ENCODE measurements at places on chromosomes 4 and X.

DNA sequence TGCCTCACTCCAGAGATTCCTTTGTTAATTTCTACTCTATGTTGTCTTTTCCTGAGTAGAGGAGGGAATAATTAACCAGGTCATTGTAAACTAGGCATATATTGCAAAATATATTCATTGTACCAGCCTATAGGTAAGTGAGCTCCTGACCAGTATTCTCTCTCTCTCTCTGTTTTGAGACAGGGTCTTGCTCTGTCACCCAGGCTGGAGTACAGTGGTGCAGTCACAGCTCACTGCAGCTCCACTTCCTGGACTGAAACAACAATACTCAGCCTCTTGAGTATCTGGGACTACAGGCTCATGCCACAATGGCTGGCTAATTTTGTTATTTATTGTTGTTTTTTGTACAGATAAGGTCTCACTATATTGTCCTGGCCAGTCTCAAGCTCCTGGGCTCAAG lies 198.3 kb downstream of the ARAP2 start:
- no peak for DNase-seq

GRCh38 chr4:187887906-187888305 lies 107.7 kb upstream of the ZFP42 start:
- DNase-seq = no peak

- DNase-seq = no peak
Observed at GRCh38 chr4:141914746-141915145, 278.4 kb downstream of the IL15 start.

DNA sequence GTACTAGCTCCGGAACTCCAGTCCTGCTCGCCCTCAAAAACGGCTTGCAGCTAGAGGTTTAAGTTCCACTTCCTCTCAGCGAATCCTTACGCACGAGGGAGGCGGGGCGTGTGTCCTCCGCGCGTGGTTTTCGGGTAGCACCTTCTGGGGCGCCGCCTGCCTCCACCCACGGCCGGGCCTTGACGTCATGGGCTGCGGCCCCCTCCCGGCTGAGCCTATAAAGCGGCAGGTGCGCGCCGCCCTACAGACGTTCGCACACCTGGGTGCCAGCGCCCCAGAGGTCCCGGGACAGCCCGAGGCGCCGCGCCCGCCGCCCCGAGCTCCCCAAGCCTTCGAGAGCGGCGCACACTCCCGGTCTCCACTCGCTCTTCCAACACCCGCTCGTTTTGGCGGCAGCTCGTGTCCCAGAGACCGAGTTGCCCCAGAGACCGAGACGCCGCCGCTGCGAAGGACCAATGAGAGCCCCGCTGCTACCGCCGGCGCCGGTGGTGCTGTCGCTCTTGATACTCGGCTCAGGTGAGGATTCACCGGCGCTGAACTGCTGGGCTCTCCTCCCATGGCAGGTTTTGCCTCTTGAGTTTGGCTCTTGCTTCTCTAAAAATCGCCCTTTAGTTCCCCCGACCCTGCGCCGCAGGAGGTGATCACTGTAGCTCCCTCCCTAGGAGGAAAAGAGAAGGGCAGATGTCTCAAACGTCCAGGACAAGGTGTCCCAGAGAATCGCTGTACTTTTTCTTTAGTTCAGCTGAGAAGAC lies at the start of gene AREG:
TSS of gene AREG (plus strand) at position 246 of the 752 bp plus-strand sequence. CDS start at position 456, 210 bp downstream.
- peak; percentile 32 for DNase-seq

GRCh38 chr4:55358246-55358645 lies 12.2 kb downstream of the SRD5A3 start:
- DNase-seq = no peak

- no peak for DNase-seq
Observed at GRCh38 chr4:7383266-7383665, 51.5 kb downstream of the PSAPL1 start.

DNA sequence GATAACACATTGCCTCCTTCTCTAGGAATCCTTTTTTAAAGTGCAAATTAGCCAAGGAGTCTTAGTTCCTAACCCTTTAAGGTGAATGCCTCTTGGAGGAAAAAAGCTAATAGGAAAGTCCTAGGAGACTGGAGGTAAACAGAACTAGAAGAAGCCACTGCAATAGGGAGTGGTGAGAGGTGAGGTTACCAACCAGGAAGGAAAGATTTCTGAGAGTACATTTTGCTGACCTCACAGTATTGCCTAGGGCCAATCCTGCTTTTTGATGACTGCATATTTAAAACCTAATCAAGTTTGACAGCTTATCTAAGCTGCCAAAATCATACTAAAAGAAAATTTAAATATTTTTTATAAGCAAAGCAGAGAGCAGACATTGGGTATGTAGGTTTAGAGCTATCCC lies 7.3 kb upstream of the CUL4B start:
- no peak for DNase-seq

GRCh38 chr4:107603430-107603829 lies 116.6 kb downstream of the PAPSS1 start:
- DNase-seq = no peak

DNA sequence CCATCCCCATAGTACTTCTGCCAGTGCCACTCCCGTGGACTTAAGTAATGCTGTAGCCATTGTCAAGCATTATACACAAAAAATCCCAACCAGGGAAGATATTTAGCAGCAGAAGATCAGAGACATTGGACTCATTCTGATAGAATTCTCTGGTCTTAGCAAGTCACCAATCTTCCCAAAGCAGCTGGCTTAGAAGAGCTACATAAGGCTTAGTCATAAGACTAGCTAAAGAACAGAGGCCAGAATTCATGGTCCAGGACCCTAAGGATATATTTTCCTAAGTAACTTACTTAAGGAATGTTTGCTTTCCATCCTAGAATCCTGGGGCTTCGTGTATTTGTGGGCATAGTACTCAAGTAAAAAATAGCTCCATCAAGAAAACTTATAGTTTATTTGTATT lies 100.3 kb upstream of the SLIT2 start:
- DNase-seq = no peak

DNA sequence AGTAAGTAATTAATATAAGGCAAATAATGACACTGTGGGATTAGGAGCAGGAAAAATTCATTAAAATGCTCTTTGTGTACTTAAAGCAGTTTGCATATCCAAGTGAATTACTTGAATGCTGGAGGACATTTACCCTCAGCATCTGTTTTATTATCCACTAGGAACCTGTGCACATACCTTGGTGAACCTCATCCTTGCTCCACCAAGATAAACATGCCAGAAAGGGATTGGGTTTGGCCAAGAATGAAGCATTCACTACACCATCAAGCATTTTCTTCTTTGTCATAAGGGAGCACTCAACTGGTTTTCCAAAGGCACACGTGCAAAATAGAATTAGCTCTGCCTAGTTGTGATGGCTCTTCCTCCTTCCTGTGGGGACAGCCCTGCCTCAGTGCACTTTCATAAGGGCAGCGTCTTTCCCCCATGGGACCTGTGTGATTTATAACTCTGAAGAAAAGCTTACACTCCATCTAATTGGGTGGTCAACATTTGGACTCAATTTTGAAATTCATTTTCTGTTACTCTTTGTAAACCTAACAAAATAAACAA lies 291.7 kb downstream of the USP46 start:
- DNase-seq = no peak

DNA sequence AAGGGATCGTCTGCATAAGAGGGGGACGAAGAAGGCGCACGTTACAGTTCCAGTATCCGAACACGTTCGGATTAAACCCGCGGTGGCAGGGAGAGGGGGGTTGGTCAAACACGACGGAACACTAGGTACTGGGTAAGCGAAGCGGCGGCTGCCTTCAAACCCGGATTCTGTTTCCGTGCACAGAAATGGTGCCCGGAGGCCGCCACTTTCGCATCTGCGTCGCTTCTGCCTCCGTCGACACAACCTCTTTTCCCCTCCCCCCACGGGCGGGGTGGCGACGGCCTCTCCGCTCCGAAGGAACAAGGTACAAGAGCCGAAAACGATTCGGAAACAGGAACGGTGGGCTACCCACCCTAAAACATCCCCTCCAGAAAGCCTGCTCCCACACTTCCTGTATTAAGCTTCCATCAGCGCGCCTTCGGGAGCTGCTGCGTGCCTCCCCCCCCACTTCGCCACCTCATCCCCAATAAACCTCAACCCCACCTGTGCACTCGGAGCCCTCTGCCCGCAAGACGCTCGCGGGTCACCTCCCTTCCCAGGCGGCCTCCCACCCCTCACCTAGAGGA lies 667 bp downstream of the G3BP2 start:
- peak; percentile 52 for DNase-seq

- no peak for DNase-seq
Observed at GRCh38 chr4:121146530-121146929, 17.6 kb downstream of the TNIP3 start.

DNA sequence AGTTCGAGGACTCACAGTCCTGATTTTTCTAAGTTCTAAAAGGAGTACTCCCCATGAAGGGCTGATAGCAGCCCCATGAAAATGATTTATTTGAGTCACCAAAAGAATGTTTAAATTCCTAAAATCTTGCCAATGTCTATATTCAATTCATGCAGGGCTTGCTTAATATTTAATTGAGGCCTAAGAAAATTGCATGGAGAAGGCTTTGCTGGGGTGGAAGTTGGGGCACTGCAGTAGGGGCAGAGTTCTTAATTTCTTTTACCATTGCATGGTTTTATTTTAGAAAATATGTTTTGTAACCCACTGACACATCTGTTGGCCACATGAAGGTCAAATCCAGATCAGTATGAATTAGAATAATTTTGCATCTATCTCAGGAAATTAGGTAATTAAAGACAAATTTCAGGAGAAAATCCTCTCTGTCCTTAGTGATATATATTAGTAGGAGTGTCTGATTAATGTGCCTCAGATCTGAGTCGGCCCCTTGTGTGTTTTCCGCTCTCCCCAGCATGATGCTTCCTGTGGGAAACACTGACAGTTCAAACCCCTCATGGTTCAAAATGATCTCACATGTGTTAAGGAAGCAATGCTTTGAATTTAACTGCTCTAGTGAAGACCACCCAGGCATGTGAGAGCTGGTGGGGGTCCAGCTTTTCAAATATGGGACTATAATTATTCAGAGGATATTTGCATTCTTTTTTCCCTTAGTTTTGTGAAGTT lies 54.0 kb upstream of the EGFL6 start:
- no peak for DNase-seq

- DNase-seq = no peak
Observed at GRCh38 chr4:154961263-154961662, 180.2 kb downstream of the RBM46 start.

DNA sequence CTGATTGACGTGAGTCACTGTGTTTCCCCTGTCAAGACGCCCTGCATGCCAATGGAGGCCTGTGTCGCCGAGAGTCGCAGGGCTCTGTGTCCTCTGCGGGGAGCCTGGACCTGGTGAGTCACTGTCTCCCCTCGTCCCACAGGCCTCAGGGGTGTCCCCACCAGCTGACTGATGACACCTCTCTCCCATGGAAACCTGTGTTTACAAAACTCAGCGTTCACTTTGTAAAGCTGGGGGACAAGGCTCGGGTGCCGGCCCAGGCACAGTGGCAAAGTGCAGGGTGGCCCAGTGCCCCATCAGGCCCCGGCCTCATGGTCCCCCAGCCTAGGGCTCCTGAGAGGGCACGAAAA lies 21.2 kb upstream of the HGFAC start:
- no peak for DNase-seq

- DNase-seq = no peak
Observed at GRCh38 chrX:19698122-19698521, 182.8 kb upstream of the MAP3K15 start.

DNA sequence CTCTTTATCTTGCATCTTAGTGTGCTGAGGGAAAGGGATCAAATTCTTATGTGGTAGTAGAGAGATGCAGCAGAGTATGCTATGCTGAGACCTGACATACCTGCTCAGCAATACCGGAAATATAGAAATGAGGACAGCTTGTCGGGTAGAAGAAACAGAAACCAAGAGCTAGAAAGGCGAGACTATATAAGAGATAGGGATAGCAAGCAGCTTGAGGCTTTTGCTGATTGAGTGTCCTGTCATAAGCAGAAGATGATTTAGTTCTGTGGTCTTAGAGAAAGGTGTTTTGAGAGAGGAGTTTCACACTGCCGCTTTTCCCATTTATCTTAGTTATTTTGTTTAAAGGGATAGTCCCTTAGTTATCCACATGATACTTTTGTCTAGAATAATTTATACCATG lies 31.7 kb downstream of the USP9X start:
- DNase-seq = no peak

- no peak for DNase-seq
Observed at GRCh38 chr4:21888195-21888976, 60.2 kb downstream of the KCNIP4 start.

DNA sequence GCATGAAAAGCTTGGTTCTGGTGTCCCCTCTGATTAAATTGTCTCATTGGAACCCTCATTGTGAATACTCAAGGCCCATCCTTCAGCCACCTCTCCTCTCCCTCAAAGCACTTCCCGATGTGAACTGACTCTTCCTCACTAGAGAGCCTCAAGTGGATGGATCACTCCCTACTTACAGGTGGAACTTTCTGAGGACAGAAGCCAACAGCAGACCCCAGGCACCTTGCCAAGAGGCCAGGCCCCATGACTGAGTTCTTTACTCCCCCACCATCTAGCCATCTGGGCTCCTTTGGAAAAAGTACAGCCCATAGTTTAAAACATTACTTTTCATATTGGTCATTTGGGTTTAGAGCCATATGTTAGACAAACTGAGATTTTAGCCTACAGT lies 224.1 kb downstream of the SHROOM3 start:
- DNase-seq = no peak

DNA sequence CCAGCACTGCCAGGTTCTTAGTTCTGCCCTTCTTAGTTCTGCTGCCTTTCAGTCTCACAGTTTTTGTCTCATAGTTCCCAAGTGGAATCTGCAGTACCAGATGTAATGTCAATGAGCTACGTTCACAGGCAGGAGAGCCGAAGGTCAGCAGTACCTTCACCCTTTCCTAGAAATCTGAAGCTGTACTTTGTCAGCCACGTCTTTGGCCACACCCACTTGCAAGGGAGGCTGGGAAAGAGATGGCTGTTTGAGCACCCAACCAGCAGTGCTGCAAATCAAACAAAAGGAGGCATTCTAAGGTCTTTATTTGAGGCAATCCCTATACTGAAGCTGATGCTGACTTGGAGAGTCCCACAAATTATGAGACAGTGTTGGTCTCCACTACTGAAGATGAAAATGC lies 199.1 kb upstream of the NPY2R start:
- DNase-seq = no peak

DNA sequence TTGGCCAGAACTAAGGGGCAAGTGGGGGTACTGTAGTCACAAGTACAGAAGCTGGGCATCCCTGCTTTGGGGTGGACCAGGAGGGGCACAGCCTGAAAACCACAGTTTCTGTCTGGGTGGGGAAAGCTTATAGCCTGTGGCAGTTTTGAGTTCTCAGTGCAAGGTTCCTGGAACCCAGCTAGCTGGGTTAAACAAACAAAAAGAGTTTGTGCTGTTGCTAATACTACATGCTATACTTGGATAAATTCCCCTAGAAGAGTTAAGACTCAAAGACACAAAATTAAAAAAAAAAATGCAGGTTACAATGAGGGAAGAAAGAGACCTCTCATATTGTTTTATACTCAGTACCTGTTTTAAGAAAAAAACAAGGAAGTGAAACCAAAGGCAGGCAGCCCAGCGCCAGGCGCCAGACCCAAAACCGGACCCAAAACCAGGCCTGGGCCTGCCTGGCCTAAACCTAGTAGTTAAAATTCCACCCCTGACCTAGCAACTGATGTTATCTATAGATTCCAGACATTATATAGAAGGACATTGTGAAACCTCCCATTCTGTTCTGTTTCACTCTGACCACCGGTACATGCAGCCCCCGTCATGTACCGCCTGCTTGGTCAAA lies 50.8 kb downstream of the SLC2A9 start:
- no peak for DNase-seq
